ENCODE measurements at places on chromosomes 5 and 9.

DNA sequence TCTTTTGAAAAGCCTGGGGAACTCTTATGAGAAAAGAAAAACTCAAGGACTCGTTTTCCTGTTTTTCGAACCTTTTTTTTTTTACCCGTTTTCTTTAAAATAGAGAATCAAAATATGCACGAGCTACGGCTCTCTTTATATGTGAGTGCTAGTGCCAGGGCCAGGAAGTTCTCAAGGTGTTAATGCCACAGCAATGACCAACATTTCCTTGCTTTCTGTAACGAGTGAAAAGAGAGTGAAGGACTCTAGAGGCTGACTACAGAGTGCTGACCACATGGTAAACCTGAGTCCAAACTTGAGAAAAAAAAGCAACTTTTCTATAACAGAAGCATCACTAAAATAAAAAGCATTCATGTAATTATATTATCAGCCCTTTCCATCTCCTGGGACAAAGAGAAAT, 102.2 kb upstream of the SLC28A3 start:
- no peak for DNase-seq

GRCh38 chr5:41629897-41630296, 119.5 kb upstream of the PLCXD3 start:
- no peak for DNase-seq

DNA sequence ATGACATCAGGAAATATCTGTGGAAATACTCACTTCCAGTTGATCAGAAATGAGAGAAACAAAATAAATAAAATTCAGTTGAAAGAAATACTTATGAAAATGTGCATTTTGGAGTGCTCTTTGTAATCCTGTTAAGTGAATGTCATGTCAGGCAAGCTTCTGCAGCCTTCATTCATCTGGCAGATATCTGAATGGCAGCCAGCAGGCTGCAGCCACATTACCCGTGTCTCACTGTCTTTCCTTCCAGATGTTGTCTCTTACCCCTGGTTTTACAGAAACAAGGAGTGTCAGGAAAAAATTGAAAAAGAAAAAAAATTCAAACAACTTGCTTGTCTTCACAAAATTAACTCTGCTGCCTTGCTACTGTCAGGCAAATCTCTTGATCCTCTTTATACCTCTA, 445.0 kb upstream of the RIOK2 start:
- DNase-seq = no peak

DNA sequence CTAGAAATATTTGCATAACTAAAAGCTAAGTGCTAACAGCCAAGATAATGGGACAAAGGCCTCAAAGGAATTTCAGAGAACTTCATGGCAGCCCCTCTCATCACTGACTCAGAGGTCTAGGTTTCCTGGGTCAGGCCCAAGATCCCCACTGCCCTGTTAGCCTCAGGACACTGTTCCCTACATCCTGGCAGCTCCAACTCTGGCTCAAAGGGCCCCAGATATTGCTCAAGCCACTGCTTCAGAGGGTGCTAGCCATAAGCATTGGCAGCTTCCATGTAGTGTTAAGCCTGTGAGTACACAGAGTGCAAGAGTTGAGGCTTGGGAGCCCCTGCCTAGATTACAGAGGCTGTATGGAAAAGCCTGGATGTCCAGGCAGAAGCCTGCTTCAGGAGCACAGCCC, 998.1 kb downstream of the TLE1 start:
- DNase-seq = no peak

DNA sequence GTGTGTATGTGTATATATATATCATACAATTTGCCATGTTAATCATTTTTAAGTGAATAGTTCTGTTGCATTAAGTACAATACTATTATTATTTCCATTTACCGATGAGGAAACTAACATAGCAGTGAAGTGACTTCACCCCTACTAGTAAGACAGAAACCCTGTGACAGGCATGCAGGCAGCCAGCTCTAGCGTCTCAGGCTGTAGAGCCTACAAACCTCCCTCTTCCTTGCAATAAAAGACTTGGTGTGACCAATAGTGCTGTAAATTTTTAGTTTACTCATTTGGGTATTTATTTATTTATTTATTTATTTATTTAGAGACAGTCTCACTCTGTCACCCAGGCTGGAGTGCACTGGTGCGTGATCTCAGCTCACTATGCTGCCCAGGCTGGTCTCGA, 24.7 kb downstream of the FNBP1 start:
- DNase-seq = no peak

DNA sequence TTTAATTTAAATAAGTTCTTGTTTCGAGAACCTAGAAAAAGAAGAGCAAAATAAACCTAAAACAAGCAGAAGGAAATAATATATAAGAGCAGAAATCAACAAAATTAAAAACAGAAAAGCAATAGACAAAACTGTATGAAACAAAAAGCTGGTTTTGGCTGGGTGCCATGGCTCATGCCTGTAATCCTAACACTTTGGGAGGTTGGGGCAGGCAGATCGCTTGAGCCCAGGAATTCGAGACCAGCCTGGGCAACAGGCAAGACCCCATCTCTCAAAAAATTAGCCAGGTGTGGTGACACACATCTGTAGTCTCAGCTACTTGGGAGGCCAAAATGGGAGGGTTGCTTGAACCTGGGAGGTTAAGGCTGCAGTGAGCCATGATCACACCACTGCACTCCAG, 59.2 kb upstream of the OTP start:
- DNase-seq = no peak

GRCh38 chr5:175591293-175591692, 66.6 kb upstream of the HRH2 start:
- no peak for DNase-seq

DNA sequence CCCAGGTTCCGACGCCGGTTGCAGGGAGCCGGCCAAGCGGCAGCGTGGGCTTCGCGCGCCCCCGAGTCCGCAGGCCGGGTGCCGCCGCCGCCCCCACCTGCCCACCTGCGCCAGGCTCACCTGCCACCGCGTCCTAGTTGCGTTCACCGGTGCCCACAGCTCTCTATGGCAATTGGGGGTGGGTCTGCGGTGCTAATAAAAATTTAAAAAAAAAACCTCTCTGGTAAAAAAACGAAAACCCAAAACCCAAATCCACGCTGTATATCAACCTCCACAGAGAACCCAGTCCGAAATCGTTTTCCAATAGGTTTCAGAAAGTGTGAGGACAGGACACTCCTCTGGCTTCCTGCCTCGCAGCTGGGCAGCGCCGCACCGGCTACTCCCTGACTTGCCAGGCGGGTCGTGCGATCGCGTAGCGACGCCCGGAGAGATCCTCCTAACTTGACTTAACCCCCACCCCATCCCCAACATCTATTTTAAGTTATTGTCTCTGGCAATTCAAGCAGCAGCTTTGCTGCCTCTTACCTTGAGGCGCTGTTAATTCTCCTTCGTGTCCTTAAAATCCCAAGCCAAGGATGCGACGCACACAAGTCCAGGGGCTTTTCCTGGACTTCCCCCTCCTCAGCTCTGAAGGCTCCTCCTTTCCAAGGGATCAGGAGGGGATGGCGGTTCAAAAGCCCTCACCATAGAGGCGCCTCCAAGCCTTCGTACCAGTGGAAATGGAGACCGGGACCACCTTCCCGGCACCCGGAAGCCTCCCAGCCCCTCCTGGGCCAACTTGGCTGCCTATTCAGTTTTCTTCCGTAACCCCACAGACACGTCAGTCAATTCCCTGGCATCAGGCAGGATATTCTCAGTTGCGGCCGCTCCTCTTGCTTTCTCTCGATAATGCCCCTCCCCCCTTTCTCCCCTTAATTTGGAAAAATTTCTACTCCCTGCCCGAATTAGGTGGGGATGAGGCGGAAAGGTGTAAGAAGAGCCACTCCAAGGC, 1639.4 kb upstream of the C9orf72 start:
- DNase-seq = no peak

DNA sequence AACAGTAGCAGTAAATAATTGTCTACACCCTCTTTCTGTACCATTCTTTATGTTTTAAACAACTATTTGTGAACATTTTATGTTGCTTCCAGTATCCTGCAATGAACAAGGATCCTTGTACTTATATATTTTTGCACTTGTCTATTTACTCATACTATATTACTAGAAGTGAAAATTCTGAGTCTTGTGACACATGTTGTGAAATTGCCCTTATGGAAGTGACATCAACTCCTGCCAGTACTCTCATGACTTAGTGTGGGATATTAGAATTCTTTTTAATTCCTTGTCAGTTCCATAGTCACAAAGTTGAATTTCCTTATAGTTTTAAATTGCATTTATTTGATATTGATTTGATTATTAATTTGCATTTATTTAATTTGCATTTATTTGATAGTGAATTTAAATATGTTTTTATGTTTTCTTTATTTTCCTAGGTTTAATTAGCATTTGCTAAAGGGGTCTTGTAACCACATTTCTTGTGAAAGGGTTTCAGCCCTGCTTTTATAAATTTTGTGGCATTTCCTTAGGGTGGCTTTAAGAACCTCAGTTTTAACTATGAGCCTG, 27.7 kb downstream of the PARP8 start:
- DNase-seq = no peak

- DNase-seq = no peak
Observed at GRCh38 chr5:144177548-144177947, 6.9 kb downstream of the KCTD16 start.

- no peak for DNase-seq
Observed at GRCh38 chr5:67875601-67876000, 340.0 kb upstream of the PIK3R1 start.

- DNase-seq = no peak
Observed at GRCh38 chr5:175620527-175620926, 37.3 kb upstream of the HRH2 start.

- no peak for DNase-seq
Observed at GRCh38 chr5:110840347-110840960, 101.6 kb downstream of the SLC25A46 start.

- DNase-seq = no peak
Observed at GRCh38 chr5:522899-523440, 1.3 kb downstream of the SLC9A3 start.

GRCh38 chr5:107858324-107858723, 187.6 kb upstream of the EFNA5 start:
- no peak for DNase-seq

DNA sequence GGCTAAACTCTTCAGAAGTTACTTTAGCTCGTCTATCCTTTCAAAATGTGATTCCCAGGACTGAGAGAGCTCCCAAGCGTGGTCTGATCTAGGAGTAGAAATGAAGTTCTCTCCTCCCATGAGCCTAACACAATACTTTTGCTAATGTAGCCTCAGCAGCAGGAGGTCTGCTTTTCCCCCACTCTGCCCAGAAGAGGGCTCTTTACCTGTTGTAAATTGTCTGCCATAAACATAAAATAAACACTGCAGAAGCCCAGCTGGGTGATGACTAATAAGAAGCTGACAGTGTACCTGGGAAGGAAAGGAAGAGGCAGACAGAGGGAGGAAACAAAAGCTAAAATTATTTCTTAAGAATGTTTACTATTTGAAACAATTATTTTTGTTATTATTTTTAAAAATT, 15.4 kb downstream of the SLC36A3 start:
- DNase-seq = no peak
